CD8-positive, alpha-beta T cell (primary cell): ENCODE measurements at places on chromosomes 7 and 10.

- DNase-seq, result no peak
Measured at GRCh38 chr10:48640326-48640725, 35.5 kb upstream of the ARHGAP22 start.

- DNase-seq, result no peak
Measured at GRCh38 chr10:16986406-16987205, 143.0 kb downstream of the CUBN start.

DNA sequence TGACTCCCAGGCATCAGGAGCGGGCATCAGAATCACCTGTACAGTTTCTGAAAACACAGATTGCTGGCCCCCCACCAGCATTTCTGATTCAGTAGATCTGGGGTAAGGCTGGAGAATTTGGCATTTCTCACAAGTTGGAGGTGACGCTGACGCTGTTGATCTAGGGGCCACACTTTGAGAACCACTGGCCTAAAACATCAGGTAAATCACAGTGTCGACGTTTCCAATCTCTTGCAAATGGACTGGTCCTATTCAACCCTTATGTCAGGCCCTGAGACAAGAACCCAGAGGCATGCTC lies 564.0 kb downstream of the KCNMA1 start:
- DNase-seq, result no peak

DNA sequence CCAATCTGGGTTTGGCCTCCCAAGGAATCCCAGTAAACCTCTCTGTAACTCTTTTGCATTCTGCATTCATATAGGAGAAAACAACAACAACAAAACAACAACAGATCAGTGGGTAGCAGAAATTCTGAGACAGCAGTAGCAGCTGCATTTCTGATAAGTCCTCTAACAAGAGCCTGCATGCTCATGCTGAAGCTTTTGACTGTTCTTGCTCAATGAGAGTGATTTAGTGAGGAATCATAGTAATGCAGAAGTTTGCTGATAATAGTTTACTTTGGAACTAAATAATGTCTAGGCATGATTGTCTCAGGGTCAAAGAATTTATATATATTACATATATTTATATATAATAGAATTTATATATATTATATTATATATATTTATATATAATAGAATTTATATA lies 35.2 kb downstream of the BMPER start:
- no peak for DNase-seq

GRCh38 chr10:35639728-35640401 lies 2.2 kb downstream of the FZD8 start:
- DNase-seq, result no peak

- DNase-seq, result no peak
Measured at GRCh38 chr7:23956772-23957576, 247.0 kb downstream of the STK31 start.

DNA sequence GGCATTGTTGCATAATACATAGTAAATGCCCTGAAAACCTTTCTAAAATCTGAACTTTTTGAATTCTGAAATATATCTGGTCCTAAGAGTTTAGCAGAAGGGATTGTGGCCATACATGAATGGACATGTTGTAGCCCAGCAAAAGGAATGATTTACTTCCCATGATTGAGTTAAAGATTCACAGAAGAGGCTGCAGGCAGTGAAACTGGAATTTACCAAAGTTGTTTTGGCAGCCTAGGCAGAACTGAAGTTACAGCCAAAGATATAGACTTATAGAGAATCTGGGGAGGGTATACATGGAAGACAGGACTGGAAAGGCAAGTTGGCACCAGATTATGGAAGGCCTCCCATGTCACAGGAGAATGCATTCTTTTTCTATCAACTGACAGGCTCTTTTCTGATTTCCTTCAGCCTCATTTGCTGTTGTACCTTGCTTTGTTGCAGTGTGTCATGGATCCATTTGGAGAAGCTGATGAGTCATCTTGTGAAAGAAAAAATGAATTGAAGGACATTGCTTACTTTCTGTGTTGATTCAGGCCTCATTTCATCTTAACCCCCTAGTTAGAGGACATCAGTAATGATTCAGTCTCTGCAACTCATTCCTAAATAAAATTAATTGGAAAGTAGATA lies 356.2 kb upstream of the LRGUK start:
- no peak for DNase-seq

- DNase-seq, result no peak
Measured at GRCh38 chr10:32338262-32338661, 8.7 kb downstream of the EPC1 start.

- DNase-seq, result no peak
Measured at GRCh38 chr10:46220187-46220586, 66.6 kb upstream of the ANTXRL start.

- DNase-seq, result no peak
Measured at GRCh38 chr7:134473861-134474291, 15.0 kb upstream of the AKR1B1 start.

DNA sequence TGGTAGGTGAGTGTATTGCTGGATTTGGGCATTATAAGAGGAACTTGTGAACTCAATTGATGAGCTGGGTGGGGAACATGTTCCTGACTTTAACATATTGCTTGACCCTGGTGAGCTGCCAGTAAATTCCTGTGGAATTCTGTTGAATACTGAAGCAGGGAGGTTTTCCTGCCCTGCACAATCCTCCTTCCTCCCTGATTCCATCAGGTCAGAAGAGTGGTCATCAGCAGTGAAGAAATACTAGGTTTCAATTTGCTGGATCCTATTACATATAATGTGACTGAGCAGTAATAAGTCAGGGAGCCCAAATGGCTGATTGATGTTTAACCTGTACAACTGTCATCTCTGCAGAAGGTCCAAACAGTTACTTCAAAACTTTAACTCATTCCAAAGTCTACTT lies 581.2 kb downstream of the SUGCT start:
- no peak for DNase-seq

DNA sequence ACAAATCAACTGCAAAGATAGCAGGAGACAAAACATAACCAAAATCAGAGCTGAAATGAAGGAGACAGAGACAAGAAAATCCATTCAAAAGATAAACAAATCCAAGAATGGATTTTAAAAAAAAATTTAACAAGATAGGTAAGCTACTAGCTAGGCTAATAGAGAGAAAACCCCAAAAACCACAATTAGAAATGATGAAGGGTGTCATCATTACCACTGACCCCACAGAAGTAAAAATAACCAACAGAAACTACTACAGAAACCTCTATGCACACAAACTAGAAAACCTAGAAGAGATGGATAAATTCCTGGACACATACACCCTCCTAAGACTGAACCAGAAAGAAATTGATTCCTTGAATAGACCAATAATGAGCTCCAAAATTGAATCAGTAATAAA lies 117.6 kb downstream of the DNAJC1 start:
- DNase-seq, result no peak

GRCh38 chr10:124963866-124964720 lies 22.2 kb downstream of the ZRANB1 start:
- DNase-seq, result no peak

DNA sequence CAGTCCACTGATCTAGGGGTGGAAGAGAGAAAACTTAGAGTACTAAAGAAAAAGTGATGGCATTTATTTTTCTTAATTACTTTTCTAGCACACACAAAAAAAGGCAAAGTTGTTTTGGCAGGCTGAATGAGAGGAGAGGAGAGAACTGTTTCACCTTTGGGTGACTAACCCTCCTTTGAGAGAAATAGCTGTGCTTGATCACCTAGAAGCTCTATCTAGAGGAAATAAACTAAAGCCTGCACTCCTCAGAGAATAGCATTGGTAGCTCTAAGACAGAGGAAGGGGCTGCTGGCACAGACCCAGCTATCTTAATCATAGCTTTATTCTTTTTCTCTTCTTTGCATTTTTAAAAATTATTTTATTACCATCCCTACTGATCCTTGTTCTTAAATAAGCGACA lies 6.3 kb downstream of the TMEM243 start:
- DNase-seq, result no peak
